CD4-positive, alpha-beta T cell treated with Interleukin-17A for 4 hours (primary cell): ENCODE measurements at places on chromosomes 13 and 19.

- DNase-seq, result no peak
These were observed 406.4 kb downstream of the FGF9 start for GRCh38 chr13:22077205-22077683.

GRCh38 chr13:108859197-108860012 is 230.0 kb downstream of the MYO16 start:
- DNase-seq, result no peak

- DNase-seq, result peak; percentile 4
These were observed at the start of gene FARP1 for GRCh38 chr13:98142380-98143156. Gene FARP1, plus strand, starts transcription at chr13:98143094. Its CDS starts 70,149 bp downstream, at chr13:98213243.

- no peak for DNase-seq
These were observed 42.4 kb downstream of the GPR12 start for GRCh38 chr13:26718146-26718545.

GRCh38 chr13:103218253-103218652 is 152.0 kb upstream of the SLC10A2 start:
- DNase-seq, result no peak

GRCh38 chr19:30217461-30217860 is 154.7 kb upstream of the ZNF536 start:
- no peak for DNase-seq

DNA sequence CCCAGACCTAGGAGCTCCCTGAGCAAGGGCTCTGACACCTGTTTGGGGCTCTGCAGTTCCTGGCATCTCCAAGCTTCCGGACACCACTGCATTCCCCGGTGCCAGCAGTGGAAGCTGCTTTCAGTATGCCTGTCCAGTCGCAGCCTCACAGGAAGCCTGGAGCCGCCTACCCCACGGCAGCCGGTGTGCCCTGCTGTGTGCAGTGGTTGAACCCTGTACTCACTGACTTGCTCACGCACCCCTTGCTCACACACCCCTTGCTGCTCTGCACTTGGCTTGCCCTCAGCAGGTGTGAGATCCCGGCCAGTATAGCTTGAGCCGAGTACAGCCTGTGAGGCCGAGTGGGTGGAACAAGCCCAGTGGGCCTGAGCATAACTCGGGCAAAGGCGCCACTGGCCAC is 70.3 kb downstream of the PIBF1 start:
- DNase-seq, result no peak

DNA sequence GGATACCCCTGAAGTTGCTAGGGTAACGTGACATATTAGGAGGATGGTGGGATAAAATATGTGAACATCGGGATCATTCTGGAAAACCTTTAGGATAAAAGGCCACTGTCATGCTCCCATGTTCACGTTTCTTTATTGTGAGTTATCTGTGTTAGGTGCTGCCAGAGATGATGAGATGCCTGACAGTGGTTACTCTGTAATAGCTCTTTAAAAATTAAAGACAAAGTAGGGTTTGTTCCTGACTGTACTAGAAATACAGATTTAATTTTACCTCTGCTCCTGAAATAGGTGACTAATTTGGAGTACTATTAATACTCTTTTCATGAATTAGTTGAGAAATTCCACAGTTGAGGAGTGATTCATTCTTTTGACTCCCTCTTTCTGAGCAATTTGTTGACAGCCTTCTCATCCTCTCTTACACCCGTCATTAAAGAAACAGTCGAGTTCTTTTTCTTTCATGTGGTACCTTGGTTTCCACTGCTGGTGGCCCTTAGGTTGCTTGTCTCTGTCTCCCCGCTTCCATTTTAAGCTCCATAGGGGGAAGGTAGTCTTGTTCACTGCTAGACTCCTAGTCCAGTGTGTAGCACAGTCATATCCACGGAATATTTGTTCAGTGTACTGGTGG is 28.4 kb downstream of the SAE1 start:
- DNase-seq, result peak; percentile 58

- no peak for DNase-seq
These were observed 27.0 kb downstream of the ZMYM5 start for GRCh38 chr13:19836472-19836871.
